GM12891 (cell line): ENCODE measurements at places on chromosomes 4 and X.

DNA sequence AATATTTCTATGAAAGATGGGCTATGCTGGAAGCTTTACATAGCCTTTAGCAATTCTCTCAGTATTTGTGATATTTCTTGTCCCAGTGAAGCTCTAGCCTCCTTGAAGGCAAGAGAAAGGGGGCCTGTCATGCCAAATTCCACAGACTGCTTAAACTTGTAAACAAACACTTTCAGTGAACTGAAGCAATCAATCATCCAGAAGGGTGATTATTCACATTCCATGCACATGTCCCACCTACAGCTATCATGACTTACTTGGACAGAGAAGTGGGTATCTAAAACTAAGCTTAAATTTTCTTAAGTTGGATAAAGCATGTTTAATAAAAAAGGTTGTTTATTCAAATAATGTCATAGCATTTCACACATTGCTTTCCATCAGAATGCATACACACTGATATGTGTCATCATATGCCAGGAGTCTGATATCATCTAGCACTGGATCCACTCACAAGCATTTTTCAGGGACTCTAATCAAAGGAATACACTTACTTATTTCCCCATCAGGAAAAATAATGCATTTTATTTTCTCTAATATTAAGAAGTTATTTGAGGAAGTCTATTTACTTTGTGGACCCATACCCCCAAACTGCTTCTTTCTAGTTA lies 1.2 kb upstream of the FSTL5 start:
- no peak for DNase-seq

DNA sequence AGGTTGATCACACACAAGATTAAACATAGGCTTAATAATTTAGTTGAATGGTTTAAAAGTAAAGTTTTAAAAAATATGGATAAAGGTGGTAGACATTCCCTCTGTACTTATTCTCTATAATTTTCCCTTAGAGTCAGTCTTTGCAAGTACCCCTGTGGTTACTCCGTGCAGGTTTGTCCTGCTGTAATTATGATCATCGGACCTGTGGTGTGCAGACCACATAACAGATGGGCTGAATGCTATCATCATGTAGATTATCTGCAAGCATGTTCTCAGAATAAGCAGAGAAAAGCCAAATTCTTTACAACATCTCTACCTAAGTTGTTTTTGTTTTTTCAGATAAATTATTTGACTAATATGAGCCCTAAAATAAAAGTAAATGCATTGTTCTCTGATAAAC lies 146.8 kb downstream of the FSTL5 start:
- DNase-seq = no peak

DNA sequence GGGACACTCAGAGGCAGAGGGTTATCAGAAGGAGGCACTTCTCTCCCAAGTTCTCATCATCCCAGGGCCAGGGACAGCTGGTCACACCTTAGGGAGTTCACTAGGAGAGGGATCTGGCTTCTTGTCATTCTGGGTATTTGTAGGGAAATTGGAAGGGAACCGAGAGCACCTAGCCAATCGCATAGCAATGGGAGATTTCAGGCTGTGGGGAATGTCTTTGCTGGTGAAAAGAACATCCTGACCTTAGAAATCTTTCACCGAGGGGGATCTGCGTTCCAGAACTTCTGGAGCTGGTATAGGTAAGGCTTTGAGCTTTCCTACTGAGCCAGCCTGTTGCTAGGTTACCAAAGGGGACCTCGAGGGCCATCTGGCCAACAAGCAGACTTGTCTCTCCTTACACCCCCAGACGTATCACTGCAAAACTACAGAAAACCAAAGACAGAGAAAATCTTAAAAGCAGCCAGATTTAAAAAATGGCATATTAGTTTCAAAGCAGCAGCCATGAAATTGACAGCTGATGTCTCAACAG lies 6.8 kb downstream of the HTT-AS start:
- DNase-seq = no peak

DNA sequence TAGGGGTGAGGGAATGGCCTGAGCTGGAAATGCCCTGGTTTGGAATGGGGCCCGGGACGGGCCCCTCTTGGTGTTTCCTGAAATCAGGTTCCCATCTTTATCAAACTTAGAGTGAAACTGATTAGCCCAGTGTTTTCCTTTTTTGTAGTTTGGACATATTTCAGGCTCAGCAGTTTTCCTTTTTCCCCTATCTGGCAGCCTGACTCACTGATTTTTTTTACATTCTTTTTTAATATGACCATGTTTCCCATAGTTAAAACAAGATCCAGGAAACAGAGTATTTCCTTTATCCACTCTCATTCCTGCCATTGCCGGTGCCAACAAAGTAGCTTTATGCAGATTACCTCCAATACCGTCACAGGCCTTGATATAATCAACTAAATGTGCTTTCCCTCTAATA lies 20.5 kb upstream of the C4orf17 start:
- no peak for DNase-seq

DNA sequence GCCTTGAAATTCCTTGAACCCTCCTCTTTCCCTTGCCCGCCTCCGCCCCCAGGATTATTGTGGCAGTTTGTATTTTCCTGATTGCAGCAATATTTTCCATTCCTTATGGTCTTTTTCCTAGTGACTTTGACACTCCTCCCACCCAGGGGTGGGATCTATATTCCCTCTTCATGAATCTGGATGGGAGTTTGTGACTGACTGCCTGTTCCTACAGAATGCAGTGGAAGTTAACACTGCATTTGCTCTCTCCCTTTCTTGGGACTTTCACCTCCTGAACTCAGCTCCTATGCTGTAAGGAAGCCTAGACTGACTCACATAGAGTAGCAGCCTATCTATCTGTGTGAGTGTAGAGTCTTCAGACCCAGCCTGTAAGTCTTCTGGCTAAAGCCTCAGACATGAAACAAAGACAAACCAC lies 2.2 kb downstream of the FUNDC2 start:
- DNase-seq = no peak

DNA sequence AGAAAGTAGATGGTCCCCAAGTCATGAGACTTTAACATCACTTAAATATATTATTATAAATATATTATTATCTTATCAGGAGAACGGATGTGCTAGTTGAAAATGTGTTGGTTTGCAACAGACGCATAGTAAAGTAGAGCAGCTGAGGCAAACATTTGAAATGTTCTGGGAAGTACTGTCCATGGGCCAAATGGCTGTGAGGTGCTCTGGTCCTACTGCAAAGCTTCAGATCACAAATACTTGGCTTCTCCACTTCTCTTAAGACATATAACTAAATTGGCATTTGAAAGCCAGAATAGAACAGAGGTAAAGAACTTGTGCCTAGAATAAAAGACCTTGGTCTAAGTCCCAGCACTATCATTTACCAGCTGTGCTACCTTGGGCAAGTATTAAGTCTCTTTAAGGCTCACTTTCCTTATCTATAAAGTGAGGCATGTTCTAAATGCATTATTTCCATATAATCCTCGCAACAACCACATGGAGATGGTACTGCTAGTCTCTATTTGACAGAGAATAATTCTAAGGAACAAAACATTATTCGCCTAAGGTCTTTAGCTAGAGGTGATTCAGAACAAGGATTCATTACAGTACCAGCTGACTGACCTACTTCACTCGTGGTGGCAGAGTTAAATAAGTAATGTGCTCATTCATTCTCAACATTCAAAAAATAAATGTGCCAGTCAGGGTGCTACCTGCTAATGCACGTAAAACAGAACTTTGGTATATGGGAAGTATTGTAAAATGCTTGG lies 297.1 kb downstream of the PPP3CA start:
- no peak for DNase-seq

DNA sequence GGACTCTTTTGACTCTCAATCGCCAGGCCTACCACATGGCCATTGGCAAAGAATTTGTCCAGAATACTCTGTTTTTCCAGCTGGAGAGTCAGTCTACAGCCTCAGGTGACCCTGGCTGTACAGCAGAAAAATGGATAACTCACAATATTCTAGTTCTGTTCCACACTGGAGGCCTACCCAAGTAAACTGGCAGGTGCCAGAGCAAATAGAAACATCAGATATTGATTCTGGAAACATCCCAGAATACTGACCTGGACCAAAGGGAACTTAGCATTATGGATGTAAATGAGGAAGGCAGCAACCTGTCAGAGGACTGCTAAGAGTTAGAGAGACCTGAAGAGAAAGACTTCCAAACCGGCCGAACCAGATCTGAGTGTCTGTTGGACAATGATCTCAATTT lies 147.9 kb upstream of the SMAD1 start:
- DNase-seq = no peak

DNA sequence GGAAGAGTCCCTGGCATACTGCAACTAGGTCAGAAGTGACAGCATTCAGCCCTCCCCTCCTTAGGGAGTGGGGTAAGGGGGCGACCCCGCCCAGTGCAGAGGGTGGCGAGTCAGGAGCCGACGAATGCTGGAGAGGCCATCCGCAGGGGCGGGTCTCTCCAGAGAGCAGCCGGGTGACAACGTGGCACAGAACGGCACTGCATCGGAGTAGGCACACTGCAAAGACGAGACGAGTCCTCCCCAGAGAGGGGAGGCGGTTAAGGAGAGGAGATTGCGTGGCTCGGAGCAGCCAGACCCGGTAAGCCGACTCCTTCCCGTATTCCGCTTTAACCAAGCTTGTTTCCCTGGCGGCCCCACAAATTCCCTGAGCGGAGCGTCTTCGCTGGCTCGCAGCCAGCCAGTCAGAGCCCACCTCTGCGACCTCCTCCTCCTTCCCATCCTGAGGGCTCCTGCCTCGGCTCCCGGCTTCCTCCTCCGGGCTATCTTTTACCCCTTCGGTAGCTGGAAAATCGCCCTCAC lies 54.9 kb downstream of the LINC00632 start:
- DNase-seq = no peak

GRCh38 chr4:61443813-61444510 lies 243.8 kb downstream of the ADGRL3 start:
- DNase-seq = no peak

GRCh38 chr4:8047837-8048678 lies 108.4 kb upstream of the AFAP1 start:
- no peak for DNase-seq
